ENCODE measurements at places on chromosomes 2 and 18. TPM values are rescaled to one million over a fixed set of nuclear protein-coding genes. Genes with fewer than 3 reads are reported as not detected.

SNTG2 gene
- 11.8 TPM for total RNA-seq

GRCh38 chr2:165567273-165567672 is 97.8 kb downstream of the CSRNP3 start:
- DNase-seq = no peak

DNA sequence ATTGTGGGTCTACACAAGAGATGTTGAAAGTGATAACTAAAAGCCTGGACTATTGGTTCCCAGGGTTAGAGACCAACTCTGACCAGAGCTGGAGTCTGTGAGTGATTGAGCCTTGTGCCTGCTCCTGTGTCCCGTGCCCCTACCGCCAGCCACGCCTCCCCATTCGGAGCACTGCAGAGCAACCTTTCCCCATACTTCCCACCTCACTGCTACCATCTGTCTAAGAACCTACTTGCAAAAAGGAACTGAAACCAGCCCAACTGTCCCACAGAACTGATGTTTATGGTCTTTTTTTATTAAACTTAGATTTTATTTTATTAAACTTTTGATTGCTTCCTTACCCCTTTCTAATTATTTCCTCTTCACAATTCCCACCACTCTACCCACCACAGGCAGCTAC is 300.3 kb upstream of the MGAT5 start:
- no peak for DNase-seq

DNA sequence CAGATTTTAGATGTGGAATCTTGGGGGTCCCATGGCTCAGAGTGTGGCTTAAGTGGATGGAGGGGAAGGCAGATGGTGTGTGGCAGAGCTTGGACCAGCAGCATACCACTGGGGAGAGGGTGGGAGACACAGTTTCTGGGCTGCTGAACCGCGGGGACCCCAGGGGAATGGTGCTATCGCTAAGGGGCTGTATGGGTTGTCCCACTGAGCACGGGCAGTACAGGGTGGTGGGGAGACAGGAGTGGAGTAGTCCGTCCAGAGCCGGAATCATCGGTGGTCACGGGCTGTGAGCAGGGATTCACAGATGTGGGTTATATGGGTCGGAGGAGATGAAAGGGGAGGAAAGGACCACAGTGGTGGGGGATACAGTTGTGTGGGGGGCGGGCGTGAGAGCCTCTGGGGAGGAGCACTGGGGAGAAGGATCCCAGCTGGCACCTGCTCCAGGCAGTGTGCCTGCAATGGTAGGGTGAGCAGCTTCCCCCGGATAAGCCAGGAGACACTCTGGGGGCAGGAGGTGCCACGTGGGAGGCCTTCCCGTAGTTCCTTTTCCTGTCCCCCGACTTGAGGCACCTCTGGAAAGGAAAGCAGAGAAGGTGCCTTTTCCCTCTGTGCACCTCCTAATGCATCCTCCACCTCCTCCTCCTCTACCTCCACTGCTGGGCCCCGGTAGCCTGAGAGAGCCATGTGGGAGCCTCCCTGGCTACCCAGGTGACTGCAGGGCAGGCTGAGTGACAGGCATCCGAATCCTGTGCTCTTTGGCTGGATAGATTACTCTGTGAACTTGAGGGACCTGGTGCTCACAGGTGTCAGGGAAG is 24.9 kb downstream of the IGFBP5 start:
- no peak for DNase-seq

DNA sequence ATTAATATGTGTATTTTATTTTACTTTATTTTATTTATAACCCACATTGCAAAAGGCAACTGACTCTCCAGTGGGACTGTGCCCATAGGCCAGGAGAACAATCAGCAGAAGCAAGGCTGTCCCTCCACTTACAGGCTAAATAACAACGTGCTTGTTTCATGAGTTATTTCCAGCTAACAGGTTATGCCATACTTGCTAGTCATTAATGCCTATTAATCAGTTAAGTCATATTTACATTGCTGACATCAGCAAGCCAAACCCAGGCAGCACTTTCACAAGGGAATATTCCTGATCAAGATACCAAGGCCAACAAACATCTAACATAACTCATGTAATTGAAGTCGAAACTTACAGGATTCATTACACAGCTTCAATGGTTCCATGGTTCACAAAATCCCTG is 92.1 kb downstream of the EN1 start:
- DNase-seq = no peak

GRCh38 chr2:186827411-186827810 is 21.6 kb downstream of the ZSWIM2 start:
- DNase-seq = no peak

GBX2 gene
- total RNA-seq = not detected

DNA sequence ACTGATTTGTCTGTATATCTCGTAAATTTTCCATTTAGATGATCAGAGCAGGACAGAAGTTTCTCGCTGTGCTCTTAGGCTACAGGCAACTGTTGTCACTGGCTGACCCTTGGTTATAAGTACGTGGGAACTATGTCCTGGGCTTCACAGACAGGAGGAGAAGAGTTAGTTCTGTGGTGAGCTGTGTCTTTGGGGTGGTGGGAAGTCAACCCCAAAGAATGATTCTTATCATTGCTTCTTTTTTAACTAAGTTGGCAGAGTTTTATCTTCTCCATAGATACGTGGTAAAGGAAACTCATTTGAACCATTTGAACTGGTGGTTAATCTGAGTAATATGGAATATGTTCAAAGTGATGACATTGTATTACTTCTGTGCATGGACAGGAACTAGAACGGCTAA is 230.6 kb upstream of the EPAS1 start:
- no peak for DNase-seq
